ENCODE measurements at places on chromosomes 2 and 18.
A peak's percentile ranks its signal among the peaks of the same experiment; 100 is the strongest.

GRCh38 chr2:238497610-238498005, 70.9 kb downstream of the ASB1 start:
- no peak for DNase-seq

- peak; percentile 51 for DNase-seq
Observed at GRCh38 chr18:12934454-12935071, 13.2 kb upstream of the SEH1L start.

DNA sequence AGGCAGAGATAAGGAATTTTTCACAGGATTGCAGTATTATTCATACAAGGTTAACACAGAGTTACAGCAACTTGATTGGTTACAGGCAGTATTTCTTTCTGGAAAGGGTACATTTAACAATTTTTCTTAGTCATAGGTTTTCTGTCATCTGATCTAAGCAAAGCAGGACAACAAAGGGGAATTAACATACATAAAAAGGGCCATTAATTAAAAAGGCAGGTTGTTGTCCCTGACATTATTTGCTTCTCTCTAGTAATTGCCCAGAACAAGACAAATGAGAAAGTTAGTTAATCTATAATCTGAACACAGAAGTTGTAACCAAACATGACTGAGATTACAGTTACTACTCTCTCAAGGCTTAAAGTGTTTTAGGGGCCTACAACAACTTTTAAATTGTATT, 291.4 kb upstream of the LRRTM4 start:
- DNase-seq: no peak

- peak; percentile 5 for DNase-seq
Observed at GRCh38 chr2:215765729-215766360, 247.5 kb downstream of the MREG start.

GRCh38 chr18:27400001-27400400, 214.9 kb upstream of the CHST9 start:
- DNase-seq: no peak

DNA sequence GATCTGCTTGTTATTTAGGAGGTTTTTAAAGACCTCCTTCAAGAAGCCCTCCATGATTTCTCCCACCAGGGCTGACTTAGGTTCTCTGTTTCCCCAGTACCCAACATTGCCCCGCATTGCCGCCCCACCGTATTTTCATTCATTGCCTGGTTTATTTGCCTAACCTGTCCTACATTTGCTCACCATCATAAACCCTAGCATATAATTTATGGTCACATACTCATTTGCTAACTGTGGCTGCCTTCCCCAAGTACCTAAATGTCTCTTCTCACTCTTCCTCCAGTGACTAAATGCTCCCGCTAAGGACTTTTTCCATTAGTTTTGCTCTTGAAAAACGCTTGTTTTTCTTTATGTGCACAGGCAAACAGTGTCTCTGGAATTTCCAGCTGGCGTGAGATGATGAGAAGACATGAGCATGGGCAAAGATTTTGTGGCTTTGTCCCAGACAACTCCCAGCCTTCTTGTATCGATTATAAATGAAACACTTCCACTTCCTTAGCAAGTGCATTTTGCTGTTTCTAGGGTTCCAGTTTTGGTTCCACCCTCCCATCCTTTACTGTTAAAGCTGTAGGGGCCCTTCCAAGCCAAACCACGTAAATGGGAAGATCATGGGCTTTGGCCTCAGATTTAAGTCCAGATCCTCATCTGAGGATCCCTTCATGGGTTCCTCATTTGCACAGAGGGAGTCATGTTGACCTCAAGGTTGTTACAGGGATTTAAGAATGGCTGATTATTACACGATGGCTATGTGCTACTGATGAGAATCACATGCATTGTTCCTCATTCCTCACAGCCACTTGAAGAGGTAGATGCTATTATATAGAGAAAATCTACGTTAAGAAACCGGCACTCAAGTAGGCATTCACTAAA, 21.0 kb upstream of the ARMC9 start:
- no peak for DNase-seq

DNA sequence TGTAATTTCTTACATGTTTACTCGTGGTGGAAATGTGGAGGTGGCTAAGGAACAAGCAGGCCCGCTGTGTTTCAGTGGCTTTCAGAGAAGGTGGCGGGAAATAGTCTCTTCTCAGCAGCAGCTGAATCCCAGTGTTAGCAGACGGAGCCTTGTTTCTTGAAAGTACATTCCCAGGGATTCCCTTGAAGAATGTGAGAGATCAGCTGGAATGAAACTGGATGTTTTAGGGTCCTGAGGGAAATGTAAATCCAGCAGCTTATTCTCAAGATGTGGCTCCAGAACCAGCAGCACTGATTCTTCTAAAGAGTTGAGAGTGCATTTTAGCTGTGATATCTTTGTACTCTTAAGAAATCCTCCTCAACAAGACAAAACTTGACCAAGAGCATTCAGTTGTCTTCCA, 59.1 kb downstream of the CDC42EP3 start:
- DNase-seq: no peak

DNA sequence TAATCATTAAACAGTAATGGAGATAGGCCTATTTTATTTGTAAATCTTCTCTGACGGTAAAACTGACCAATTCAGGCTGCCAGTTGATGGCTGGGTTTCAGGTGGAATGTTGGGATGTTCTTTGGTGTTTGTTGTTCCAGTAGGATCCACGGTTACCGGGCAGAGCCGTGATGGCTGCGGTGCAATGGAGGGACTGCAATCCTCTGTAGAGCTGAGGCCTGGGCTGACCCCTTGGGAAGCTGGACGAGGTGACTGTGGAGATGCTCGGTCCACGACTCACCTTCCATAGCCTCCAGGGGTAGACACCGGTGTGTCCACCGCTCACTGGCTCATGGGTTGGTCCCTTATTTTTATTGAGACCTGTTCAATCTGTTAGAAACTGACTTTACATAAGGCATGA, 42.5 kb downstream of the ZNF519 start:
- DNase-seq: no peak

GRCh38 chr2:193966590-193966989, 1690.4 kb upstream of the SLC39A10 start:
- DNase-seq: no peak

DNA sequence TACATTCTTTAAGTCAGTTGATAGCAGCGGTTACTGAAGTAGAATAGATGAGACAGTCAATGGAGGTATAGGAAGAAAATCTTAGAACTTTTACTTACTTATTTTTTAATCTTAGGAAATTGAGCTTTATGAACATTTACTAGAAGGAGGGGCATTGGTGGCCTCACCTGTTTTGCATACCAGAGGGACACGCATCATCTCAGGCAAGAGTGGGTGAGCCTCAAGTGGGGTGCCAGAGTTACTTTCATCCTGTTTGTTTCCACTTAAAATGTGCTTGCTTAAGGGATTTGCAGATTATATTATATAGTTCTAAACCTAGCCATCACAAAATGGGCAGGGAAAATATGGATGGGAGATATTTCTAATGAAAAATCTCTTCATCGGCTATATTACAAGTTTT, 61.6 kb downstream of the WDR7 start:
- no peak for DNase-seq

- no peak for DNase-seq
Observed at GRCh38 chr2:6911721-6912120, 5.5 kb upstream of the RNF144A start.

DNA sequence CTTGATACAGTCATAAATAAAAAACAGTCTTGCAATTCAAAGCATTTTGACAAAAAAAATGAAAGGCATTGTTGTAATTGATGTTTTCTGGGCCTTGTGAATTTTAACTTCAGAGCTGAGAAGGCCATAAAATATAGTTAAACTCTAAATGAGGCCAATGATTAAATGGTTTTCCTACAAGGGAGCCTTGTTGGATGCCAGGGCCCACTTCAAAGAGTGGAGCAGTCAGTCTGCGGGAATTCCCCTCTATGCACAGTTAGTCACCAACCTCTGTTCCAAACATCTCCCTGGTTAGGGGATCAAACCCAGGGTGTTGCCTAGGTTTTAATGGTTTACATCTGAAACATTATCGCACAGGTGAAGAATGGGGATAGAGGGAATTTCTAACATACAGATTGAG, 143.4 kb downstream of the NCKAP5 start:
- no peak for DNase-seq

DNA sequence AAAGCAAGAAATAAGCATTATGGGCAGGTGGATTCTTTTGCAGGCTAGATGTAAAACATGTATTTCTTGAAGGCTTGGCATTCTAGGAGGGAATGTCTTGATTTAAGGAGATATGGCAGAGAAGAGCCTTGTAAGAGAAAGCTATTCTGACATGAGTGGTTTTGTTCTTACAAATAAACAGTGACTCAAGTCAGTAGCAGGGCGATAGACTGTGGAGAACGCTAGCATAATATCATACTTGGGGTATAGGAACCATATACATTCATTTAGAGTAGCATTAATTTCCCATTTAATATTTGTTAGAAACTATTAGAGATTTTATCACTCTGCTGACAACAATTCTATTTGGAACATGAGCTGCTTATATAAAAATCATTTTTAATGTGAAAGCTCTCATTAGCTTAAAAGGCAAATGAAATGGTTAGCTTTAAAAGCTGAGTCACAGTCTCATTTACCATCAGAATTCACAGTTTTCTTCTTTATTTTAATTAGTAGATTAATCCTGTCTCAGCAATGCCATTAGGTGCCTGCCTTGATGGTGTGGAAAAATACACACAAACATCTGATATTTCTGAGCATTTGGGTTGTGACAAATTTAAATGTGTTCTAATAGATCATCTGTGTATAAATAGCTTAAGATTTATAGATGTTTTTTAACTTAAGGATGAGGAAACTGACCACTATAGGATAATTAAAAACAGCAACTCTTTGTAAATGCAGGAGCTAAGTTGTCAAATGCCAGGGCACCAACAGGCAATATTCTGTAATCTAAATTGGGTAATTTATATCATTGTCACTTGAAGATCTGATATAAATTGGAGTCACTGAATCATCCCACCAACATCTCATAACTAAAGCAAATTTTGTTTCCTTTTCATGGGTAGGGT, 276.7 kb downstream of the PLCL1 start:
- DNase-seq: no peak

DNA sequence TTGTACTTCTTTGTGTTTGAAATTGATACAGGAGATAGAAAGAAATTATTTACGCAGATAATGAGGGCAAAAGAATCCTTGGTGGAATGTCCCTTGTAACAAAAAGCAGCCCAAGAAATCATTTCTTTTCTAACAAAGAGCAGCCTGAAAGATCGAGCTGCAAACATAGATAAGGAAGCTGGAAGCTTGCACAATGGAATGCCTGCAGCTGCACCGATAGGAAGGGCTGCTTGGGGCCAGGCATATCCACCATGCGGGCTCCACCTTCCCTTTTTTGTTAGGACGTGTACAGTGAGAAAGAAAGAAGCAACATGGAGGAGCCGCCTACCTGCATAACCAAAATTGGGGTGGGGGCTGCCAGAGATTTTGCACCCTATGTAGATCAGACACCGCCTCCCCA, 568.7 kb downstream of the METTL4 start:
- DNase-seq: no peak

DNA sequence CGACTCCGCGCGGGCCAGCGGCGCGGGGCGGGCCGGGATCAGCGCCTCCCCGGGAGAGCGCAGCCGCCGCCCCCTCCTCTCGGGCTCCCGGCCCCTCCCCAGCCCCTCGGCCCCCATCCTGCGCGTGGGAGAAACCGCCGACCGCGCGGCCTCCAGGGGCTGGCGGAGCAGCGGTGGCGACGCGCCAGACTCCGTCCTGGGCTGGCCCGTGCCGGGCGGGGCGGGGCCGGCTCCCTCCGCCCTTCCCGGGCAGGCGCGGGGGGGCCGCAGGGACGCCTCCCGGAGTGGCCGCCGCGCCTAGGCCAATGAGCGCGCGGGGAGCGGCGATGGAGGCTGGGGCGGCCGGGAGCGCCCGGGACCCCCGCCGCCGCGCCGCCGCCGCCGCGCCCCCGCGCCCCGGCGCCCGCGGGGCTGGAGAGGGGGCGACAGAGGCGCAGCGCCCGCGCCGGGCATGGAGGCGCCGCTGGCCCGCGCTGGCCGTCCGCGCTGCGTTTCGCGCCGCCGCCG, 49.1 kb downstream of the KCNIP3 start:
- DNase-seq: peak; percentile 47

DNA sequence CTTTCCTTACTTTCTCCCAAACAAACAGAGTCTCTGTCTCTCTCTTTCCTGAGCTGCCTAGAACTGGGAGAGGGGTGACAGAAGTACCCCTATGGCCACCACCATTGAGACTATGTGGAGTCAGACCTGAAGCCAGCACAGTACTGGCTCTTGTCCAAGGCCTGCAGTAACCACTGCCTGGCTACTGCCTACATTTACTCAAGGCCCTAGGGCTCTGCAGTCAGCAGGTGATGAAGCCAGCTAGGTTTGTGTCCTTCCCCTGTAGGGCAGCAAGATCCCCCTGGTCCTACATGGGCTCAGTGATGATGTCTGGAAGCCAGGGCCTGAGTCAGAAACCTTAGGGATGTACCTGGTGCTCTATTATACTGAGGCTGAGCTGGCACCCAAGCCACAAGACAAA, 12.2 kb downstream of the MYO3B start:
- DNase-seq: no peak

GRCh38 chr2:2831633-2832032, 500.6 kb upstream of the MYT1L start:
- DNase-seq: no peak

DNA sequence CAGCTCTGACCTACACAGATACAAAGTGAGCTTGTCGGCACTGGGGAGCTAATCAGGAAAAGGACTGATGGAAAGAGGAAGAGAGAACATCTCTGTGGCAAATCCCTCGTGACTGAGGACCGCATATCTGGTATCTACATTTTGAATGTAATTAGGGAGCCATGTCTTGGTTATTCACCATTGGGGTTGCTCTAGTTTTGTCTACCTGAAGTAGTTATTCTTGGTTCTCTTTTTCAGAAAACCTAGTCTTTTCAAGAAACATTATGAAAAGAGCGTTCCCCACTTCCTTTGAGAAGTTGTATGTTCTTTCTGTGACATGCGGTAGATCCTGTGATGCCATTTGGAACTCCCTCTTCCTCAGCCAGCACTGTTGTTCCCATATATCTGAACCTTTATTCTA, 104.4 kb downstream of the DOCK10 start:
- no peak for DNase-seq

DNA sequence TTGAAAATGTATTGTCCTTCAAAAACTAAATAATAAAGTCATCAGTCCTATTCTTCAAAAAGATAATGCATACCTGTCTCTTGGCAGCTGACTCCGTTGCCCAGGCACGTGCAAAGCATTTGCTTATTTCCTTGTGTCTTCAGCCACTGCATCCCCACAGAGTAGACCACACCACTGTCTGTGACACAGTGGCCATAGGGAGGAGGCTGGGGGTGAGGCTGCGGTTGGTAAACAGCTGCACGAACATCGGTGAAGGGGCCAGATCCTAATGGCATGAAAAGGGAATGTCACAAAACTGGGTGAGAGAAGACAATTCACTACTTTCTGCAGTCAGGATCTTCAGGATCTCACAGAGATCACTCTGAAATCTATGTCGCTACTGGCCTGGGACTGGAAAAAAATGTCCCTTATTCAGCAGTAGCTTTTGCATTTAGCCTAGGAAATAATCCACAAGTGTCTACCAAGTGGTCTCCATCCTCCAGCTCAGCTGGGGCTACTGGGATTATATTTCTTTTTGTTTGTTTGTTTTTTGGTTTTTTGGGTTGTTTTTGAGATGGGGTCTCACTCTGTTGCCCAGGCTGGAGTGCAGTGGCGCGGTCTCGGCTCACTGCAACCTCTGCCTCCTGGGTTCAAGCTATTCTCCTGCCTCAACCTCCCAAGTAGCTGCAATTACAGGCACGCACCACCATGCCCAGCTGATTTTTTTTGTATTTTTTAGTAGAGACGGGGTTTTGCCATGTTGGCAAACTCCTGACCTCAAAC, 10.7 kb downstream of the FN1 start:
- DNase-seq: no peak

- no peak for DNase-seq
Observed at GRCh38 chr18:31680831-31681568, 3.4 kb downstream of the B4GALT6 start.

Data from NCI-H526 (cell line).